Effector memory CD4-positive, alpha-beta T cell (primary cell): ENCODE measurements at places on chromosomes 1 and 21.

GRCh38 chr1:206784471-206784903, 12.2 kb upstream of the IL10 start:
- DNase-seq, result peak; percentile 22

DNA sequence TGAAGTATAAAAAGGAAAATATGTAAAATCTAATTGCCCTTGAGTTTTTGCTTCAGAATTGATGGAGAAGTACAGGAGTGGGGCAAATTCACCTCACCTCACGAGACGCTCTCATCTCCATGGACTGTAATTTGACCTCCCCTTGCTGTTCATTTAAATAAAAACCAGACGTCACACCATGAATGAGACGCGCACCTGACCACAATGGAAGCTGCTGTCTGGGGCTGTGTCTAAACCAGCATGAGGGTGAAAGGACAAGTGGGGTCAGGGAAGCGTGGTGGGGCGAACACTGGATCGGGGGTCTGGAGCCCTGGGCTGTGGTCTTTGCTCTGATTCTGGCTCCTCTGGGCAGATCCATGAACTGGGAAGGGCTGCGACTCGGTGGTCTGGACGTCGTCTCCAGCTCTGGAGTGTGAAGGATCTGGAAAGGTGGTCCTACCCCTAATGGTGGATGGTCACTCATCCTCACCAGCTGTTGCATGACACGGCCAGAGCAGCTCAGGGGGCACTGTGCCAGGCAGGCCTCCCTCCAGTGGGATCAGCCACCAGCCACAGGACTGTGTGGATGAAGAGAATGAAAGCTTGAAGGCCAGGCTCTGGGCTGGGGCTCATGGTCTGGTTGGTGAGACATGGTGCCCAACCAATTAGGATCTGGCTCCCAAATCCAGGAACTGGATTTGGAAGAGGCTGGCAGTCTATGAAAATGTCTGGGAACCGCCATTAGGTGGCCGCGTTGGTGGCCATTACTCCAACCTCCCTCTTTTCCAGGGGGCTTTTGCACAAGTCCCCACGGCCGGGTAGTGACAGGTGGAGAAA, 728.6 kb downstream of the PTPRU start:
- no peak for DNase-seq

GRCh38 chr1:186188004-186188539, 187.0 kb downstream of the TPR start:
- DNase-seq, result no peak

GRCh38 chr1:186763107-186763506, 65.6 kb upstream of the PLA2G4A start:
- DNase-seq, result no peak

DNA sequence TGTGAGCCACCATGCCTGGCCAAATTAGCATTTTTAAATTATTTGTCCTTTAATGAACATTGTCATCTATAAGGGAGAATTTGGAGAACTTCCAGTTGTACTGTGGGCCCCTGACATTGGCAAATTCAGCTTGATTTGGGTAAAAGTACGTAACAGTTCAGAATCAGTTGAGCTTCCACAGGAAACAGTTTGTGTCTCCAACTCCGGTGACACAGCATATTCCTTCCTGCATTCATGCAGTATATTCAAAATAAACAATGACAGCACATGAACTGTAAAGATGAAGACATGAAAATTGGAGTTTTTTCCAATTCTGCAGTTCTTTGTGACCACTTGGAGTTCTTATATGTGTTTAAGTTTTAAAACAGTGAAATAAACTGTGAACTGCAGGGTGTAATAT, 28.2 kb downstream of the RNF220 start:
- no peak for DNase-seq

GRCh38 chr1:108865316-108865910, 8.5 kb upstream of the AKNAD1 start:
- DNase-seq, result no peak

- no peak for DNase-seq
Observed at GRCh38 chr1:181554465-181554864, 71.1 kb downstream of the CACNA1E start.

- no peak for DNase-seq
Observed at GRCh38 chr1:204405988-204406387, 5.6 kb downstream of the PPP1R15B start.

DNA sequence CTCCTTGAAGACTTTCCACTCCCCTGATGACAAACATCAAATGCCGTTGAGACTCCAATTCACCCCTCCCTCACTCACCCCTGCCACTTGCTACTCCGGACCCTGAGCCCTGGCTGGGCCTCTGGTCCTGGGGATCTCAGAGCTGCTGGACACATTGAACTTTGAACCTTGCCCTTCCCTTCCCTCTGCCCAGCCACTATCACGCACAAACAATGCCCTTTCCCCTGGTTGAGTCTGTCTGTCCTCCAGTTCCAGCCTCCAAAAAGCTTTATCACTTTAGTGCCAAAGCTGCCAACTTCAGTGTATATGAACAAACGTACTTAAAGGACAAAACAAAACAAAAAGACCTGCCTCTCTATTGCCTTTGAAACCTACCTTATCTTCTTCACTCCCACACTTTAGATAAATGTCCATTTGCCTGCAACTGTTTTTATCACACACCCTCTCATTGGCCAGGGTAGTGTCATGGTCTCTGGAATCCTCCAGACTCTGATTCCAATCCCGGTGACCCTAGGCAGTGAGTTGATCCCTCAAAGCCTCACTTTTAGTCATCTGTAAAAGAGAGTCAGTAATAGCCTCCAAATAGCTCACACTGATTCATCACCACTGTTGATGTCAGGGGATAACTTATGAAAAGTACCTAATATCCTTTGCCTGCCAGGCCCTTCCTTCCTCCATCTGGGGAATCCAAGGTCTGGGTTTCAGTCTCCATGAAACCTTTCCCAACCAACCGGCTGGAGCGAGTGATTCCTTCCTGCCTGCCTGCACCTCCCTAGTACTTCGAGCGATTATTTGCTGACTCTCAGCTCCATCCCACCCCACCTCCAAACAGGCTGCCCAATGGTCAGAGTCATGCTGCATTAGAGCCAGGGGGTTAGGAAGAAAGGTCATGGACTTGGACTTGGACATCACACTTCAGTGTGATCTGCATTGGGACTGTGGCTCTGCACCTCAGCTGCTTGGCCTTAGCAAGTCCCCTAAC, 15.9 kb upstream of the SPOCD1 start:
- DNase-seq, result no peak

- DNase-seq, result no peak
Observed at GRCh38 chr1:166924823-166925541, 48.9 kb upstream of the TADA1 start.

DNA sequence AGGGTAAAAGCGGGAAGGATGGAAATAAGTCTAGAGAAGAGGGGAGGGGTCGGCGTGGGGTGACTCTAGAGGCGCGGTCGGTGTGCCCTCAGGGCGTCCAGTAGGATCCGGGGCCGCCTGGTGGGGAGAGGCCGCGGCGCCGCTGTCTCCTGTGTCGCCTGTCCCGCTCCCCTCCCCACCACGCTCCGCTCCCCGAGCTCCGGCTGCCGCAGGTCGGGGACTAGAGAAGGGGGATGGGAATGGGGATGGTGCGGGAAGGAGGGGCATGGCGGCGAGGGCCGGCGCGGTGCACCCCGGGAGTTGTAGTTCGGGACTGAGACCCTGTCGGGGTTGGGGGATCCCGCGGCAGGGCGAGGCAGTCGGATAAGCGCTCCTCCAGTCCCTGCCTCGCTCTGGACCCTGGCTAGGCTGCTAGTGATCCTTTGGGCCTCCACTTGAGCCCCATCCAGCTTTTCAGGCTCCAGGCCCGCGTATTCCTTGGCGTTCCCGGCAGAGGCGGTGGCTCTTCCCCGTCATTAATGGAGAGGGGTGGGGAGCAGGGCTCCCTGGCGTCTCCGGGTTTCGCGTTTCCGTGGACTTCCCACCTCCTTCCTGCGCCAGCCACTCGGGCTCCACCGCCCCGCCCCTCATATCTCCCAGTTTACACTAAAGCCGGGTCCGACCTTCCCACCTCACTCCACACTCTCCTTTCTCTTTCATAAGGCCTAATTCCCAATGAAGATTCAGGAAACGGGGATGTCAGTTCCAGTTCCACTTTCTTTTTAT, at the start of gene ENTREP3:
ENTREP3 (minus strand) TSS at position 241 of the 765 bp plus-strand sequence. CDS start 606 bp downstream, outside the sequence.
- peak; percentile 58 for DNase-seq

- DNase-seq, result no peak
Observed at GRCh38 chr21:41897700-41898099, 18.6 kb upstream of the PRDM15 start.

- no peak for DNase-seq
Observed at GRCh38 chr1:39409055-39409816, 82.2 kb upstream of the BMP8A start.

DNA sequence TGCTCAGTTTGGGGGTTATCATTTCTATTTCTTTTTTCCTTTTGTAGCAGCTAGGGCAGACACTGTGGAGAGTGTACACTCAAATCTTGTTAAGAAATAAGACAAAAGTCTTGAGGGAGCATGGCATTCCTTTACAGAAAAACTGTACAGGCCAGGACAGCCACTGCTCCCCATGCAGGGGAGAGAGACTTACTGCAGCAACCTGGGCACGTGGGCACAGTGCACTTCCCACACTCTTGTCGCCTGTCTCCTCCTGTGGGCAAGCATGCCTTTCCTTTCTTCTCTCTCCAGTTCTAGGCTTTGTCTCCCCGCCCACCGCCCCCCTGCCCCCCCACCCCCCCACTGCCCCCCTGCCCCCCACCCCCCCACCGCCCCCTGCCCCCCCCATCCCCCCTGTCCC, 51.9 kb downstream of the PHC2 start:
- DNase-seq, result no peak

GRCh38 chr1:26025517-26025916, 3.9 kb downstream of the EXTL1 start:
- no peak for DNase-seq

- no peak for DNase-seq
Observed at GRCh38 chr21:31927689-31928353, 55.0 kb downstream of the HUNK start.

DNA sequence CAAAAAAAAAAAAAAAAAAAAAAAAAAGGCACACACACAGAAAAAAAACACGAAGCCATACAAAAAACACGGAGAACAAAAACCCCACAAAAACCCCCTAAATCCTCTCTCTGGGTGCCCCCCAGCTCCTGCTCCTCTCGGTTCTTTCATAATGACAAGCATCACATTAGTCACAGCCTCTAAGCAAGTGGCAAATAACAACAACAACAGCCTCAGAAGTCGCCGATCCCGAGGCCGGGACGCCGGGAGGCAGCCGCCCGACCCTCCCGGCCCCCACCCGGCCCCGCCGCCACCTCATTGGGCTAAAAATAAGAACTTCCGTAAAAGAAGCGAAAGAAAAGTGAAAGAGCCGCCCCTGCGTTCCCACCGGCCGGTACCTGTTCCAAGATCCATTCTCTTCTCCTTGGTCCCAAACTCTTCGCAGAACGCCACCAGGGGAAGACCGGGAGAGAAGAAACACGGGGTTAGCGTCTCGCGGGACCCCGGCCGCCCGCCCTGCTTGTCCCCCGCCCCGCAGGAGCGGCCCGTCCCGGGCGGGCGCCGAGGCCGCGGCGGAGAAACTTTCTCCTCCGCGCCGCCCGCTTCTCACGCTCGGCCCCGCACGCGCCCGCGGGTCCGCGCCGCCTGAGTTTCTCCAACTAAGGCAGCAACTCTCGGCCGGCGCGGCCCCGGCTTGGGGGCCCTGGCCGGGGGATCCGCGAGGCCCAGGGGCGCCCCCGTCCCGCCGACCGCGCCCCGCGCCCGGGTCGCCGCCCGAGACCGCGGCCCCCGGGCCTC, 102.8 kb downstream of the CASZ1 start:
- DNase-seq, result peak; percentile 35

- no peak for DNase-seq
Observed at GRCh38 chr1:98546319-98546718, 115.2 kb upstream of the SNX7 start.

DNA sequence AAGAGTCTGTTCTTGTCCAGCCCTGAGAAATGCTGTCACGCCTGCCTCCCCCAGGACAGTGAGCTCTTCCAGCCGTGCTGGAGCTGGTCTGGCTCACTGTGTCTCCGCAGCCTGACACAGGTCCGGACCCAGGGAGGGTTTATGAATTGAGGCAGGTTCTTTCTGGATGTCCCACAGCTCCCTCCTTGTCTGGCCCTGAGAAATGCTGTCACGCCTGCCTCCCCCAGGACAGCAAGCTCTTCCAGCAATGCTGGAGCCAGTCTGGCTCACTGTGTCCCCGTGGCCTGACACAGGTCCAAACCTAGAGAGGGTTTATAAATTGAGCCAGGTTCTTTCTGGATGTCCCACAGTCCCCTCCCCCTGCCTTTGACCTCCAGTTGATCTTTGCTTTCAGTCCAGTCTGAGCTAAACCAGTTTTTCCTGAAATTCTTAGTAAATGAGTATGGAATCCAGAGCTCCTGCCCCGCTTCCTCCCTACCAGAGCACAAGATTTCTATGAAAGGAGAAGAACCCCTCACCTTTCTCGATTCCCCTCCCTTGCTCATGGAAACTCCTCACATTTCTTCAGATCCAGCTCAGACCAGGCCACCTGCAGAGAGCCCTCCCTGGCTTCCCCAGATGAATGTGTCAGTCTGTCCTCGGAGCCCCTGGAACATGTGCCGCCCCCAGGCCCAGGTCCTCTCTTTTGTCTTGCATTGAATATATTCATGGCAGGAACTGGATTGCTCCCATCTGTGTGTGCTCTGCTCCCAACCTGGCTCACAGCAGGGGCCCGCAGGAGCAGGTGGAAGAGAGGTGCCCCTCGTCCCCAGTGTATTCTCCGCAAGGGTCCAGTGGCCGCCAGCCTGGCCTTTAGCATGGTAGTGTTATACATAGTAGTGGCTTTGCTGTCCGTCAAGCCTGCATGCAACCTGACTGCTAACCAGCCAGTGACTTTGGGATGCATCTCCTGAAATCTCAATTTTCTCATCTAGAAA, 116.3 kb downstream of the EPHB2 start:
- no peak for DNase-seq

- no peak for DNase-seq
Observed at GRCh38 chr1:203813581-203814341, 18.3 kb downstream of the ZBED6 start.

- peak; percentile 43 for DNase-seq
Observed at GRCh38 chr1:24555591-24556413, at the start of gene NCMAP. Gene NCMAP (plus strand): TSS chr1:24556087. CDS start chr1:24595431, 39,344 bp downstream.

DNA sequence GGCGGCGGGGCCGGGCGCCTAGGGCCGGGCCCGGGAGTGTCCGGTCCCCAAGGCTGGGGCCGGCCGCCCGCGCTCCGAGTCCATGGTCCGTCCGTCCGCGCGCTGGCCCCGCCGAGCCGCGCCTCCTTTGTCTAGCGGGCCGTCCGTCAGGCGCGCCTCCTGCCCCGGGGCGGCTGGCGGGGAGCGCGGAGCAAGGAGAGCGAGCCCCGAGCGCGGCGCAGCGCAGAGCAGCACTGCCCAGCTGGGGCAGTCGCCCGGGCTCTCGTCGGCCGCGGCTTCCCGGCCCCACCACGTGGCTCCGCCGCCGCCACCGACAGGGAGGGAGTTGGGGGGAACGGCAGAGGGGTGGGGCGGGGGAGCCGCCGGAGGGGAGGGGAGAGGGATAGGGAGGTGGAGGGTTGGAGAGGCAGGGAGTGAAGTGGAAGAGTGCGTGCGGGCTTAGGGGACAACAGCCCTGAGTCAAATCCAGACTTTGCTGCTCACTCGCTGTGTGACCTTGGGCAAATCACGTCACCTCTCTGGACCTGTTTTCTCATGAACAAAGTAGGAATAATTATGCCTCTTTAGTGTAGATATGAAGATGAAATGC, at the start of gene NKAIN1:
NKAIN1 (minus strand) TSS at position 235 of the 589 bp plus-strand sequence. CDS start 340 bp downstream, outside the sequence.
- no peak for DNase-seq
